ENCODE measurements at places on chromosomes 12 and 14.

- no peak for DNase-seq
These were observed 12.9 kb upstream of the CLMN start for GRCh38 chr14:95332641-95333040.

DNA sequence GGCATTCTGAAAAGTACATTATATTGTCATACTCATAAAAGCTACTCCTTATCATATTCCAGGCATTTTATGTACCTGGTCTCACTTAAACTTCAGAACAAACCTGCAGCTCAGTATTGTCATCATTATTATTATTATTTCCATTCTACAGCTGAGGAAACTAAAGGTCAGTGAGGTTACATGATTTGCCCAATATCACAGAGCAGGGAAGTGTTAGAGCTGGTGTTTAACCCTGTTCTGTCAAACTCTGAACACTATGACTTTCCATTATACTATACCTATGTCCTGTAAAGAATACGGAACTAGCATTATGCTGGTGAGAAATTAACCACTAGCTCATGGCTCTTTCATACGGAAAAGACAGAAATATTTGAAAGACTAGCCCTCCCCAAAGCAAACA lies 56.4 kb downstream of the STON2 start:
- DNase-seq, result no peak

- no peak for DNase-seq
These were observed 4.4 kb downstream of the RNF10 start for GRCh38 chr12:120538281-120539156.

- no peak for DNase-seq
These were observed 193.5 kb upstream of the PLEKHG7 start for GRCh38 chr12:92509156-92509738.

- DNase-seq, result no peak
These were observed 14.6 kb downstream of the CLMN start for GRCh38 chr14:95305145-95305544.

DNA sequence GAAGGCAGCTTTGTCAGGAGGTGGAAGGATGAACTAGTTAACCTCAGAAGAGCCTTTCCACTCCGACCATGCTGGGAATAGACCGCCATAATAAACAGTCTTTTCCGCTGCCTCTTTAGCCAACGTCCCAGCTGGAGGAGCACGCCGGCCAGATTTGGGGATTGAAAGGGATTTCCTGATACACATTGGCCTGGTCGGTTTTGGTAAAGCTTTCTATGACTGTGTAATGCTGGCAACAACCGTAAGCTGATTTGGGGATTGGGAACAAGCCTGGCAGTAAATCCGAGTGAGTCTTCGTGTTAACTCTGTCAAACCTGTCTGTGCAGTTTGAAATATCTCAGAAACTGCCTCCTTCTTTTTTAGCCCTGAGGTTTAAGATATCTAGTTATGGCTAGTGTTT lies 87.0 kb downstream of the DAD1 start:
- DNase-seq, result no peak

- no peak for DNase-seq
These were observed 756 bp downstream of the LGR5 start for GRCh38 chr12:71440345-71440762.

DNA sequence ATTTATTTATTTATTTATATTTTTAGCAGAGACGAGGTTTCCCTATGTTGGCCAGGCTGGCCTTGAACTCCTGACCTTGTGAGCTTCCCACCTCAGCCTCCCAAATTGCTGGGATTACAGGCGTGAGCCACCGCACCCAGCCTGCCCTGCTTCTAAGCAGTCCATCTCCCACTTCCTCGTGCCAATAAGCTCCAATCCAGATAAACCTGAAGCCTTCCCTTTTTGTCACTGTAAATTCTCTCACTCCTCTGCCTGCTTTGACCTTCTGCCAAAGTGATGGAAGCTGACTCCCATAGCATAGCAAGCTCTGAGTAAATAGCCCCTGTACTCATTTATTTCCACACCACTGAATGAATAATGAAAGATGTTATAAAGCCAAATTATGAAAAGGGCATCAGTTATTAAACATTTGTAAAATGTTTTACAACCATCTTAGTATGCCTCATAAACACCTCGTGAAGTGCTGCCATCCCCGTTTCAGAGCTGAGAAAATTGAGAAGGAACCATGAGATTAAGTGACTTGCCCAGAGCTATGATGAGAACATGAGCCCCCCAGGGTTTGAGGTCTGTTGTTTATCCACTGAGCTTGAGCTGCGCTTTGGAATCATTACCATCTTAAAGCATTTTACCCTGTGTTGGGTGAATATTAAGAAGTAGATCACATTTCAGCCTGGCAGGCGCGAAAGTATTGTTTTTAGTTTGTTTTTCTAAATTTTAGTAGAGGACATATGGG lies 30.4 kb downstream of the MANSC1 start:
- no peak for DNase-seq

GRCh38 chr12:118649765-118650585 lies 273.6 kb downstream of the SUDS3 start:
- no peak for DNase-seq

GRCh38 chr14:26143057-26143456 lies 454.8 kb downstream of the NOVA1 start:
- DNase-seq, result no peak

- no peak for DNase-seq
These were observed 12.2 kb upstream of the PPP1R13B start for GRCh38 chr14:103859416-103860202.

- peak; percentile 68 for DNase-seq
These were observed 369.0 kb upstream of the FAR2 start for GRCh38 chr12:28780096-28780495.

DNA sequence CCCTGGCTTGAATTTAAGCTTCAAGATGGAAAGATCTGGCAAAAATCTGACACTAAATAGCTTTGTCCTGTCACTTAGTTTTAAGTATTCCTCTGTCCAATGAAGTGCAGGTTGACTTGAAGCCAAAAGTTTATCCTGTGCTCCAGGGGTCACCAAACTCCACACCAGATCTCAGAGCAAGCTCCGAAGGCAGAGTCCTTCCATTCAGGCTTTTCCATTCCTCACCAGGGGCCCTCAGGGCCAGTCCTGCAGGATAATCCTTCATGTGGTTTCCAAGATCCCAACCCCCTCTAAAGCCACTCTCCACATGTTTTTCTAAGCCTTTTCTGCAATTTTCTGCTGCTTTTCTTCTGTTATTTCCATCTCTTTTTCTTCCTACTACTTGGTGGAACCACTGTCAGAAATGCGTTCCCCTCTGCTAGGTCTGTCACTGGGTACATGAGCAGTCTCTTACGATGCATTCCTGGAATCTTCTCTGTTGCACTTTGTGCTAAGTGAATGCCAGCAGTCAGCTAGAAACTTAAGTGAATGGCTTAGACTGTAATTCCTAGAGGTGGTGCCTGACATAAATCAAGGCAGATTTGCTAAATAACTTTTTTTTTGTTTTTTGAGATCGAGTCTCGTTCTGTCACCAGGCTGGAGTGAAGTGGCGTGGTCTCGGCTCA lies 251.4 kb downstream of the MSRB3 start:
- DNase-seq, result no peak

DNA sequence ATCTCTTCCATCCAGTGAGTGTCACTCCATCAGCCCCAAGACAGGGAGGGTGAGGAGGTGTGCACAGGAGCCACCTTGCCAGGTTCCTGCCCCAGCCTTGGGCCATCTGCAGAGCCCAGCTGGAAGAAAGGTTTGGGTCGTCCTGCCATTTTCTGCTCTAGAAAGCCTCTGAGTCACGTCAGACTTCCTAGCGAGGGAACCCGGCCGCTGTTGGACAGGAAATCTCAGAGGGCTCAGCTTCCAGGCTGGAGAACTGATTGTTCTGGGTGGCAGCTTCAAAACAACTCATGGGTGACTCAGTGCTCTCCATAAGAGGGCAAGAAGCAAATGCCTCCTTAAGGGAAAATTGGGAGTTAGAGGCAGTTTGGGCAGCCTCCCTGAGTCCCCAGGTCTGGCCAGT lies 16.6 kb downstream of the HIP1R start:
- DNase-seq, result no peak
